Stimulated activated CD8-positive, alpha-beta memory T cell treated with anti-CD3 and anti-CD28 coated beads, Interleukin-15, amount 100 ng/mL, for 24 hours (primary cell): ENCODE measurements at places on chromosomes 2 and 18.

DNA sequence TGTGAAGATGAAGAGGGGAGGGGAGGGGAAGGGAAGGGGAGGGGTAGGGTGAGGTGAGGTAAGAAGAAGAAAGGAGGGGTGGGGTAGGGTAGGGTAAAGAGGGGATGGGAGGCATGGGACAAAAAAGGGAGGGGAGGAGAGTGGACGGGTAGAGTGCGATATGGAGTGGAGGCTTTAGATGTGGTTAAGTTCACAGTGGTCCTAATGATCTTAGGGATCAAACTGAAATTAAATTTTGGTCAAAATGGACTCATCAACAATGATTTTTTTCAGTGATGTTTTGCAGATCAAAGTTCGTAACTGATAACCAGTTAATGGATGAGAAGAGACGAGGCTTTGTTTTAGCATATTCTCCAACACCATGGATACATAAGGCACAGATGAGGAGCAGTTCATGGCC lies 513.9 kb upstream of the ACVR2A start:
- DNase-seq, result no peak

GRCh38 chr2:150234787-150235446 lies 252.6 kb downstream of the RND3 start:
- DNase-seq, result no peak

DNA sequence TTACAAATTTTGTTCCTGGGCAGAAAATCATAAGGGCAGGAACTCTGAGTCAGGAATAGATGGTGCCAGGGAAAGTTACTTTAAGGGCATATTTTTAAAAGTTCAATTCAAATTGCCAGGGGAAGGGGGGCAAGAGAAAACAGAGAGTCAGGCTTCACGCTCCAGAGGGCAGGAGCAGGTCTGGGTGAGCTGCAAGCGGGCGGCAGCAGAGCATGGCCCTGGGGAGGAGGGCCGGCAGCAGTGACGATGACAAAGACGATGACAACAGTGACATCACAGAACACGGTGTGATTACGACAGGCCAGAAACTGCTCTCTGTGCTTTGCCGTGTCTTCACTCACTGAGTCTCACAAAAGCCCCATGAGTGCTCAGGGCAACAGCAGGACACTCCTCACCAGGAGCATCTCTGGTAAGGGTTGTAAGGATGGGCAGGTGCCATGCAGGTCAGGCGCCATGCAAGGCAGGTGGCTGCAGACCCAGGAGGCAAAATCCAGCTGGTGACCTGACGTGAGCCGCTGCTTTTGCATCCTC lies 23.3 kb downstream of the CHST10 start:
- no peak for DNase-seq

GRCh38 chr18:41940506-41941215 lies 14.4 kb upstream of the PIK3C3 start:
- no peak for DNase-seq

DNA sequence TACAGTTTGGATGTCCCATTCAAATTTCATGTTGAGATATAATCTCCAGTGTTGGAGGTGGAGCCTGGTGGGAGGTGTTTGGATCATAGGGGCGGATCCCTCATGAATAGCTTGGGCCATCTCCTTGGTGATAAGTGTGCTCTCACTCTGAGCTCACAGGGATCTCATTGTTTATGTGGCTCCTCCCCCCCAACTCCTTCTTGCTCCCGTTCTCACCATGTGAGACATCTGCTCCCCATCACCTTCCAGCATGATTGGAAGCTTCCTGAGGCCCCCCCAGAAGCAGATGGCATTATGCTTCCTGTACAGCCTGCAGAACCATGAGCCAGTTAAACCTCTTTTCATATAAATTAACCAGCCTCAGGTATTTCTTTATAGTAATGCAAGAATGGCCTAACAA lies 3.0 kb upstream of the INPP1 start:
- no peak for DNase-seq

GRCh38 chr2:99809259-99809900 lies 319.6 kb upstream of the REV1 start:
- DNase-seq, result no peak

GRCh38 chr18:12315490-12315889 lies 7.4 kb downstream of the TUBB6 start:
- no peak for DNase-seq

DNA sequence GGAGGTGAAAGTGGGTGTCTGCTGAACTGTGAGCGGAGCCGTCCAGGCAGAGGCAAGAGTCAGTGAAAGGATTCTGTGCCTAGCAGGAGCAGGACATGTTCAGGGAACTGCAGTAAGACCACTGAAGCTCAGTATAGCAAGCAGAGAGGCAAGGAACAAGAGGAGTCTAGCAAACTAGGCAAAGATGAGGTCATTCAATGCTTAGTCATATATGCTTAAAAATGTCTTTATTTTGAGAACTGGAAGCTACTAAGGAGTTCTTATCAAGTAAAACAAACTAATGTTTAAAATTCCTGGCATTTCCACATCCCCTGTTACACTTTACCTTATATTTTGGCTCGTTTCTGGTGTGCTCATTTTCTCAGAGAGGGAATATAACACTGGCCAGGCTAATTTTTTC lies 913.4 kb downstream of the CBLN2 start:
- no peak for DNase-seq

GRCh38 chr2:234022424-234022823 lies 28.1 kb upstream of the SPP2 start:
- no peak for DNase-seq

DNA sequence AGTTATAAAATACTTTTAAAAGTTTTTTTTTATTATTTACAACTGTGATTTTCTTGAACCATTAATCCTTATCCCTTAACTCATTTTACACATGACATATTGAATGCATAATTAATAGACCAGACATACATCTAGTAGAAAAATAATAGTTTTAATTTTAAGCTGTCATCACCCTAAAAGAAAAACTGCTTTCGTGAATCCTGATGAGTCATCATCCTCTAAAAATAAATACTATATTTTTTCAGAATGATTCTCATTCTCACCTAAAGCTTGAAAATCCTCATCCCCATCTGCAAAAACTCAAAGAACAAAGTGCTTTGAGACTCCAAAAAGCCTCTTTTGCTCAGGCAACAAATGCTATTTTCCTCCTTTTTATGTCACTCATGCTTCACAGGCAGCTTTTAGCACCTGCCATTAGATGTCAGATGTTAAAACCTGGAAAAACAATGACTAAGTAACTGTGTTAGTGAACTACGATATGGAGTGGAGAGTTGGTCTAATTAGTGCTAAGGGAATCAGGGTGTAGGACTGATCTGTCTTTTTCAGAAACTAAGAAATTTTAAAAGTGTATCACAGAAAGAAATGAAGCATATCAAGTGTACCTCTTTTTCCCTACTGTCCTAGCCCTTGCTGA lies 297.6 kb downstream of the TMX3 start:
- no peak for DNase-seq

- DNase-seq, result no peak
These were observed 195.6 kb upstream of the POU3F3 start for GRCh38 chr2:104658144-104658835.

GRCh38 chr2:71347517-71347916 lies 15.9 kb downstream of the ZNF638 start:
- no peak for DNase-seq

DNA sequence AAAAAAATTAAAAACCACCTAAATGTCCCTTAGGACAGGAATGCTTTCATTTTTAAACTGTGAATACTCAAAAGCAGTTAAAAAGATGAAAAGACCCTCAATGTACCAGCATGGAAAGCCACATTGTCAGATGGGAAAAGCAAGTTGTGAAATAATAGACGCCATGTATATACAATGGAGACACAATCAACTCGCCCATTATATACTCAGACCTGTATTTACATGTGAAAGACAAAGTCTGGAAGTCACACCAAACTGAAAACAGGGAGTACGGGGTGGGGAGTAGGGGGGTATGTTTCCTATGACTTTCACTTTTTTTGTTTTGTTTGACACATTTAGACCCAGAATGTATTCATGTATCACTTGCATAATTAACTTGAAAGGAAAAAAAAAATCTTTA lies 75.6 kb downstream of the CELF4 start:
- DNase-seq, result no peak

- DNase-seq, result no peak
These were observed 19.9 kb downstream of the RND3 start for GRCh38 chr2:150467621-150467963.

DNA sequence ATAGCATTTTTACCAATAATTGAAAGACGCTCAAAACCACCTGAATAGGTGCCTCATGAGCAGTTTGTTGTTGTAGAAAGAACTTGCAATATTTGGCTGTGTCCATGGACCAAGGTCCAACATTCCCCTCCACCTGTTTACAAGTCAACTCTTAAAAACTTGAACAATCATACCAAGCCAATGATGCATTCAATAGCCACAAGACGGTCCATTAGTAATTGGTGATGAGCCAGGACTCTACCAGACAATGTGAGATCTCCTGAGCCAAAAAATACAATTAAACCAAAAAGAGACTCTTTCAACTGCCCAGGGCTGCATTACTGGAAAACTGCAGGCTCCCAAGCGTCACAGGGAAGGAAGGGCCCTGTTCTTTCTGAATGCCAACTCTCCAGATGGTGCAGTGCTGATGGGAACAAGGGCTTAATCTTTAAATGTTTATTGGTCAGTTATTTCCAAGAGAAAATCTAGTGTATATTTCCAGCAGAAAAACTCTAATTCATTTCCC lies 118.8 kb upstream of the EPB41L3 start:
- DNase-seq, result no peak

- no peak for DNase-seq
These were observed 17.2 kb downstream of the CERKL start for GRCh38 chr2:181639686-181640085.

- DNase-seq, result no peak
These were observed 87.4 kb downstream of the EML4 start for GRCh38 chr2:42256505-42256904.

DNA sequence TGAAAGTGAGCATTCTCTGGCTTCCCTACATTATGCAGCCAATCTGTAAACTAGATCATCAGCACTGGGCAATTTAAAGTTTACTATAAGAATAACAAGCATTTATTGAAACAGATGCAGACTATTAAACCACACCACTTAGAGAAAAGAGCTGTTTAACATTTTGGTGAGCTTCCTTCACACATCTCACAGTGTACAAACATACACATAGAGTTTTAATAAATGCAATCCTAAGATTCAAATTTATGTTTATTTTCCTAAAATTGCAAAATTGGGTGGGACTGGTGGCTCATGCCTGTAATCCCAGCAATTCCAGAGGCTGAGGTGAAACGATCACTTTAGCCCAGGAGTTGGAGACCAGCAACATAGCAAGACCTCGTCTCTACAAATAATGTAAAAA lies 199.3 kb downstream of the SH3BP4 start:
- DNase-seq, result no peak

GRCh38 chr2:70719231-70719630 lies 48.8 kb downstream of the ADD2 start:
- DNase-seq, result no peak

- DNase-seq, result no peak
These were observed 79.4 kb upstream of the ZNF532 start for GRCh38 chr18:58785171-58785805.

DNA sequence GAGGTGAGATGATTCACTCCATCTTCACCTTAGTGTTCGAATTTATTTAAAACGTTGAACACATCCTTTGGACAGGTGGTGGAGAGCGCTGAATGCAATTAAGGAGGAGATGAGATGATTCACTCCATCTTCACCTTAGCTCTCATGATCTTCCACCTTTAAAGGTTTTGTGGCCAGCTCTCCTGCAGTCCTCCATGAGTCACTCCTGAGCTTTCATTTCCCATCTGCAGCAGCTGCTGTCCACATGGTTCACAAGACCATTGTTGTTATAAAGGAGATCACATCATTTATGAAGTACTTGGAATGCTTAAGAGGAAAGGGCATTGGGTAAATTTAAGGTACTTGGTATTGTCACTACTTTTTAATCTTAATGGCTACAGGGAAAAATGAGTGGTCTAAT lies 298.5 kb downstream of the PAX3 start:
- DNase-seq, result no peak

- DNase-seq, result no peak
These were observed 1.4 kb downstream of the SCYGR3 start for GRCh38 chr2:227613272-227613660.

DNA sequence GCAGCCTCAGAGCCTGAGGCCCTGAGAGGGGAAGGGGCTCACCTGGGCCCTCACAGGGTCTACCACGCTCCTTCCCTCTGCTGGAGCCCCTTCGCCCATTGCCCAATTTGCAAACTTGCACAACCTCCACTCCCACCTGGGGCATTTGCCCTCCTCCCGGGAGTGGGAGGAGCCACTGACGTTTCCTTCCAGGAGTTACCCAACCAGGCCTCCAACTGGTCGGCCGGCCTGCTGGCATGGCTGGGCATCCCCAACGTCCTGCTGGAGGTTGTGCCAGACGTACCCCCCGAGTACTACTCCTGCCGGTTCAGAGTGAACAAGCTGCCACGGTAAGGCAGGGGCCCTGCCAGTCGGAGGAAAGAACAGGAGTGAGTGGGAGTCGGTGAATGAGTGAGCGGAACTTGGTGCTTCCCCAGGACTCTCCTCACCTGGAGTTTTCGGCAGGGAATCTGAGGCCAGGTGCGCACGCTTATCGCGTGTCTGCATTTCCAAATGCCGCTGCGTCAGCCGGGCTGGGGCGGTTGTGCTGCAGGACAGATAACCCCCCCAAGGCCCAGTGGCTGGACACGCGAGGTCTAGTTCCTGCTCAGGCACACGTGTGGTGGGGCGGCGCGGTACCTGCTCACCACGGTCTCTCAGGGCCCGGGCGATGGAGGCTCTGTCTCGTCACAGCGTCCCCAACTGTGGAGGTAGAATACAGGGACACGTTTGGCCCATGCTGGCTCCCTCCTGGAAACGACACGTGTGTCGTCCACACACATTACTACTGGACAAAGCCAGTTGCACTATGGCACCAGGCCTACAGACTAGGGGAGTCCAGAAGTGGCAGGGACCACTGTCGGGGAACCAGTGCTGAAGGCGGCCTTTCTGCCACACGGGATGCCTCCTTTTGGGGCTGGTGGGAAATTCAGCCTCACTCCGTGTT lies 11.7 kb downstream of the ANO7 start:
- no peak for DNase-seq

DNA sequence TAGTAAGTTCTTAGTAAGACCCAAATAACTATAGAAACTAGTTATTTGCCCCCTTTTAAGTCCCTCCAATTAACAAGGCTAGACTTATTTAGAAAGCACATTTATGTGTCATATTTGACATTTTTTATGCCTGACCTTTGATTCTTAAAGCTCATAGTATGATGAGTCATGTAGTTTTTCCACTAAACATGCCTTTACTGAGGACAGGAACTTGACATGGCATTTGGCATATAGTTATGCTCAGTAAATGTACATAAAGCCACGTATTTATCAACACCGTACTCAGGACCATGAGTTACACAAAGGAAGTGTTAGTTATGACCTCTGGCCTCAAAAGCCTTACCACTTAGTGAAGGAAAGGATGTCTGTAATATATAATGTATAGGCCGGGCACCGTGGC lies 78.9 kb downstream of the GNAL start:
- DNase-seq, result no peak
